ENCODE measurements at places on chromosomes 5 and 9. TPM values are rescaled to one million over a fixed set of nuclear protein-coding genes. Genes with fewer than 3 reads are reported as not detected.

Gene CTNNA1
- total RNA-seq: 174 TPM

Gene SLC22A4
- total RNA-seq: 3.7 TPM

Gene LECT2
- total RNA-seq: not detected

Gene NMUR2
- not detected for total RNA-seq

Gene NEUROG1
- total RNA-seq: not detected

Gene LAMC3
- 4.0 TPM for total RNA-seq

Gene FRMD3
- 0.05 TPM for total RNA-seq

Gene SPINK4
- not detected for total RNA-seq

Gene TMEM215
- not detected for total RNA-seq

Gene RNF183
- total RNA-seq: not detected

Gene GPRIN1
- 2.2 TPM for total RNA-seq

Gene TOMM5
- total RNA-seq: 92.3 TPM

Gene EPB41L4B
- 0.56 TPM for total RNA-seq

Gene VLDLR
- 4.2 TPM for total RNA-seq

Gene SHC3
- 4.5 TPM for total RNA-seq

Gene PAPPA
- 80.3 TPM for total RNA-seq

Gene KCNMB1
- not detected for total RNA-seq

Gene CLTB
- total RNA-seq: 72.9 TPM

Gene ZNF608
- 35.3 TPM for total RNA-seq

Gene PCDHB5
- total RNA-seq: 2.2 TPM

Gene AGXT2
- total RNA-seq: not detected

Gene MARCHF11
- total RNA-seq: not detected

Gene FOXI1
- not detected for total RNA-seq

Gene GABRA1
- total RNA-seq: not detected

Gene RHOBTB3
- total RNA-seq: 102 TPM

Gene HTR4
- total RNA-seq: 0.44 TPM

Gene FAXDC2
- 20.8 TPM for total RNA-seq

Gene FOXD1
- total RNA-seq: 0.44 TPM

Gene RC3H2
- total RNA-seq: 24.6 TPM

Gene SHOC1
- not detected for total RNA-seq

Gene C5orf58
- total RNA-seq: not detected

Gene SLC6A7
- not detected for total RNA-seq

Gene PCDHA4
- 0.24 TPM for total RNA-seq

Gene ROPN1L
- total RNA-seq: not detected

Gene CENPH
- 8.8 TPM for total RNA-seq

Gene PCDHB13
- total RNA-seq: 1.4 TPM

Gene MCIDAS
- not detected for total RNA-seq

Gene GTF3C4
- 12.7 TPM for total RNA-seq

Gene TMEM174
- total RNA-seq: not detected

Gene KLHL9
- 20.5 TPM for total RNA-seq

Gene CDKN2B
- total RNA-seq: 16.2 TPM

Gene CCDC171
- 1.7 TPM for total RNA-seq

Gene FYB1
- 4.4 TPM for total RNA-seq

Gene EQTN
- total RNA-seq: not detected

Measured in cardiac ventricle fibroblast (primary cell).